Lower lobe of right lung (tissue), 2 donors: ENCODE measurements at places on chromosomes 11 and 22. TPM values are rescaled to one million over a fixed set of nuclear protein-coding genes. Genes with fewer than 3 reads are reported as not detected.

- no peak for DNase-seq
Observed at GRCh38 chr11:96150609-96151008, 192.4 kb downstream of the MAML2 start.

- DNase-seq: no peak
Observed at GRCh38 chr11:80593648-80594374, 1153.0 kb upstream of the TENM4 start.

- DNase-seq: no peak
Observed at GRCh38 chr11:130827451-130828377, 88.6 kb downstream of the SNX19 start.

GRCh38 chr22:23888615-23889401 lies 5.4 kb upstream of the MIF start:
- no peak for DNase-seq

- DNase-seq: no peak
Observed at GRCh38 chr22:27677905-27678458, 123.6 kb downstream of the MN1 start.

SLC22A25 gene
- total RNA-seq: not detected

KRTAP5-11 gene
- not detected for total RNA-seq

CUL5 gene
- 29.7 TPM for total RNA-seq

OR8G1 gene
- not detected for total RNA-seq

TRAPPC4 gene
- 49.7 TPM for total RNA-seq
